Mammary epithelial cell (primary cell): ENCODE measurements at places on chromosomes 3 and 15. TPM values are rescaled to one million over a fixed set of nuclear protein-coding genes. Genes with fewer than 3 reads are reported as not detected.

DNA sequence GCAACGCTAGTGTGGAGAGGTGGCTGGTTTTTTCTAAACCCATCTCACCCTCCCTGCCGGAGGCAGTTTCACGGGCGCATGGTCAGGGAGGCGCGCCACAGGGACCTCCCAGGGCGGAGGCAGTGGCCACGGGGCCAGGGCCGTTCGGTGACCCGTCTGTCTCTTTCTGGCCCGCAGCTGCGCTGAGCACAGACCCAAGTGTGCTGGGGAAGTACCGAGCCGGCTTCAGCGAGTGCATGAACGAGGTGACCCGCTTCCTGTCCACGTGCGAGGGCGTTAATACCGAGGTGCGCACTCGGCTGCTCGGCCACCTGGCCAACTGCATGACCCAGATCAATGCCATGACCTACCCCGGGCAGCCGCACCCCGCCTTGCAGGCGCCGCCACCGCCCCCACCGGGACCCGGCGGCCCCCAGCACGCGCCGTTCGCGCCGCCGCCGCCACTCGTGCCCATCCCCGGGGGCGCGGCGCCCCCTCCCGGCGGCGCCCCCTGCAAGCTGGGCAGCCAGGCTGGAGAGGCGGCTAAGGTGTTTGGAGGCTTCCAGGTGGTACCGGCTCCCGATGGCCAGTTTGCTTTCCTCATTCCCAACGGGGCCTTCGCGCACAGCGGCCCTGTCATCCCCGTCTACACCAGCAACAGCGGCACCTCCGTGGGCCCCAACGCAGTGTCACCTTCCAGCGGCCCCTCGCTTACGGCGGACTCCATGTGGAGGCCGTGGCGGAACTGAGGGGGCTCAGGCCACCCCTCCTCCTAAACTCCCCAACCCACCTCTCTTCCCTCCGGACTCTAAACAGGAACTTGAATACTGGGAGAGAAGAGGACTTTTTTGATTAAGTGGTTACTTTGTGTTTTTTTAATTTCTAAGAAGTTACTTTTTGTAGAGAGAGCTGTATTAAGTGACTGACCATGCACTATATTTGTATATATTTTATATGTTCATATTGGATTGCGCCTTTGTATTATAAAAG, 1.8 kb downstream of the HES1 start:
- peak; percentile 64 for DNase-seq

DNA sequence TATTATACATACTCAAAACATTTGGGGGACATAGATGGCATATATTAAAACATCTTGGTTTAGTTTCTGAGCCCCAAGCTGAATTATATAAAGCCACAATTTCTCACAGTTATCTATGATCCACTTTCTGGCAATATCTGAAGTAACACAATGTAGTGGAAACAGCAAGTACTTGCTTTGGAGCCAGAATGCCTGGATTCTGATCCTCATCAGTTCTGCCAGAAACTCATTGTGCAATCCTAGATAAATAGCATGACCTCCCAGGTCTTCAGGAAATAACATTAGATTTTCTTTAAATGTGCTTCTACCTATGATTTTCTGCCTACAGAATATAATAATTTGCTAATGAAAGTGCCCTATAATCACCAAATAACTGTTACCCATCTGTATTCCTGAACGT, 544.9 kb downstream of the NAALADL2 start:
- no peak for DNase-seq

GRCh38 chr3:13685721-13686120, 136.8 kb downstream of the FBLN2 start:
- DNase-seq, result no peak

DNA sequence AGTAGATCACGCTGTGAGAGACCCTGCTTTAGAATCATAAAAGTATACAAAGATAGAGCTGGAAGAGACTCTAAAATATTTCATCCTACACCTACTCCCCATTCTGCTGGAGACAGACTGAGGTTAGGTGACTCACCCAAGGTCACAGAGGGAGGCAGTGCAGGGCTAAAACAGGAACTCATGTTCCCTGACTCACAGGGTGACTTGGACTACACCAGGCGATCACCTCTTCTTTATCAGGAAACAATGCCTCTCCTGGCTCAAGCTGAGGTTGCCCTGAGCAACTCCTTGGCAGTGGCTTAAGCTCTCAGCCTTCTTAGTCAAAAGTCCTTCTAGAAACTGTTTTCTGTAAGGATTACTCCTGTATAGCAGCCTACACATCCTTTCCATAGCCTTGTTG, 26.4 kb upstream of the TNFAIP8L3 start:
- peak; percentile 96 for DNase-seq

GRCh38 chr3:160929595-160929994, 173.6 kb downstream of the PPM1L start:
- DNase-seq, result no peak

DNA sequence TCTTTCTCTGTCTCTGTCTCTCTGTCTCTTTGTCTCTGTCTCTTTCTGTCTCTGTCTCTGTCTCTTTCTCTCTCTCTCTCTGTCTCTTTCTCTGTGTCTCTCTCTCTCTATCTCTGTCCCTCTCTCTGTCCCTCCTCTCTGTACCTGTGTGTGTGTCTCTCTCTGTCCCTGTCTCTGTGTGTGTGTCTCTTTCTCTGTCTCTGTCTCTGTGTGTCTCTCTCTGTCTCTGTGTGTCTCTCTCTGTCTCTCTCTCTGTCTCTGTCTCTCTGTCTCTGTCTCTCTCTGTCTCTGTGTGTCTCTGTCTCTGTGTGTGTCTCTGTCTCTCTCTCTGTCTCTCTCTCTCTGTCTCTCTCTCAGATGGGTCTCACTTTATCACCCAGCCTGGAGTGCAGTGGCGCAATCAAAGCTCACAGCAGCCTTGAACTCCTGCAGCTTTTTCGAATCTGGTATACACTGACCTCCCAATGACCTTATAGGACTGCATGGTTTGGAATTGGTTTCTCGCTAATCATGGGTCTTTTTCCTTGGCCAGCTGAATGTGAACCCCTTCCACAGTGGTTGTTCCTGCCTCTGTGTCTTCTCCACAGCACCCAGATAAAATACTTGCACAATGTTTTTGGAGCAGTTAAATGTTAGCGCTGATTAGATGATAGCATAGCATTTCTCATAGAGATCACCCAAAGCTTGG, 102.6 kb upstream of the KLHL25 start:
- no peak for DNase-seq

GRCh38 chr15:39598186-39598850, 17.4 kb downstream of the THBS1 start:
- DNase-seq, result peak; percentile 58

DNA sequence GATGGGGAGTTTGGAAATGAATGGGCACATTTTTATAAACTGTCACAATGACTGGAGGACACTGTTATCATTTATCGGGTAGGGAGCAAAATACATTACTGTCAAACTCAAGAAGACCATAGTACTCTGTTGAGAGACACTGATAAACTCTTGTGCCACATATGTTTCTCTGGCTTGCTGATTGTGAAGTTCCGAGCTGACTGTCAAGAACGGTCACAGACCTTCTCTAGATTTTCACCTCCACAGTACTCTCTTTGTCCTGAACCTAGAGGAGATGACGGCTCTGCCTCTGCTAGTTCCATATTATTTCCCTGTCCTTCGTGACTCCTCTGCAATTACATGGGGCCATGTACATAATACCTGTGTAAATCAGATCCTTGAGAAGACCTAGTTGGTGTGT, 451.9 kb downstream of the LPP start:
- DNase-seq, result no peak

DNA sequence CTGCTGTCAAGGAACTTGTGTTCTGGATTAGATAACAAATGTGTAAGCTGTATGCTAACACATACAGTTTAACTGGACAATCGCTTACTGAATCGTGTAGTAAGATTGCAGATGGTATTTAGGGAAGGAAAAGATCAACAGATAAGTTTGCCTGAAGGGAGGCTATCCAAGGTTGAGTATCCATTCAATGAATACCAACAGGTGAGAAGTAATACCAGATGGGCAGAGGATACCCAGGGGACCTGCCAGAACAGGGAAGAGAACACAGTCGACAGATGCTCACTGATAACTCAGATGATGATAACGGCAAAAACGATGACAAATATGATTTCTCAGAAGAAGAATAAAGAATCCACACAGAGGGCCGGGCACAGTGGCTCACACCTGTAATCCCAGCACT, 3.2 kb upstream of the UACA start:
- no peak for DNase-seq

GRCh38 chr3:106281221-106281620, 412.4 kb upstream of the CBLB start:
- no peak for DNase-seq

GRCh38 chr15:78396976-78397375, 41.0 kb upstream of the IREB2 start:
- no peak for DNase-seq

- DNase-seq, result peak; percentile 48
Observed at GRCh38 chr3:98914210-98915080, 12.9 kb upstream of the DCBLD2 start.

DNA sequence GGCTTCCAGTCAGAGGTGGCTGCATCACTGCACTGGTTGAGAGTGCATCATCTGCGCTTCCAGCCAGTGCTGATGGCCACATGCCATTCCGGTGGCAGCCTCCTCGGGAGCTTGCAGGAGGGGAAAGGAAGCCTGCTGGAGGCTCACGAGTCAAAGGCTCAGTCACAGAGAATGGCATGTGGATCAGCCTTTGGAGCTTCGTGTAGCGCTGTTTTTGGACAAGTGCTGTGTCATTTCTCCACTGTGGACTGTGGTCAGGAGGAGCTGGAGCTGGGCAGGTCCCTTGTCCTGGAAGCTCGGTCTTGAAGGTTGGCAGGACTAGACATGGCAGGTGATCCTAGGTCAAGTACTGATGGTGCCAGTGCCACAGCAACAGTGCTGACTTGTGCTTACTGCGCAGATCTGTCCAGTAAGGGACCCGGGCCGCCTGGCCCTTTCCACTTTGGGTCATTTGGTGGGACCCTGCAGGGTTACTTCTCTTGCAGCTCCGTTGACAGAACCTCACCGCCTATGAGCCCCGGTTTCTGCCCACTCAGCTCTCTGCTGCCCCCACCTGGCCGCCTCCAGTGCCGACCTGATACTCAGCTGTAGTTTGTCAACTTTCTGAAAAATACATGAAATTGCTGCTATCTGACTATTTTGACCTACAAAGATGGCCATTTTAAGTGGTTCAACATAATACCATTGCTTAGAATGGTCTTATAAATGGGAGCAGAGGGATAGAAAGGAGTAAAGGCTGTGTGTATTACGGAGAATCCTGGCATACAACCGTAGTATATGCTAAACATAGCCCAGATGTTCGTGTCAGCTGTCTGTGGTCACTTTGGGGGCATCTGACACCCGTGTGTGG, 27.6 kb upstream of the TRPM1 start:
- peak; percentile 29 for DNase-seq

GRCh38 chr15:40053831-40054604, 15.0 kb upstream of the SRP14 start:
- DNase-seq, result no peak

- DNase-seq, result no peak
Observed at GRCh38 chr15:59304034-59304795, 68.5 kb downstream of the MYO1E start.

DNA sequence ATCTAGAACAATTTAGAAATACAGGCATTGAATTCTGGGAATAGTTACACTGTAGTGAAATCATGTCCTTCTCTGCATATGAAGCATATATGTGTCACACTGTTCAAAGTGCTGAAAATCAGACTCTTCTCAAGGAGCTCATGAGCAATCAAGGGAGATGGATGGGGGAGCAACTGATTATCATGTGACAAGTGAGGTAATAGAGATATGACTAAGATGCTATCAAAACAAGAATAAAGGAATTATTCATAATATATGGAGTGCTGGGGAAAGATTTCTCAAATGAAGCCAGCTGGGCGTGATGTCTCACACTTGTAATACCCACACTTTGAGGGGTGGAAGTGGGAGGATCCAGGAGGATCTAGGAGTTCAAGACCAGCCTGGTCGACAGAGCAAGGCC, 74.9 kb upstream of the CHRNB4 start:
- DNase-seq, result peak; percentile 94

- DNase-seq, result no peak
Observed at GRCh38 chr3:10558736-10559135, 53.4 kb upstream of the ATP2B2 start.

- peak; percentile 58 for DNase-seq
Observed at GRCh38 chr3:30167541-30168011, 438.8 kb upstream of the TGFBR2 start.

DNA sequence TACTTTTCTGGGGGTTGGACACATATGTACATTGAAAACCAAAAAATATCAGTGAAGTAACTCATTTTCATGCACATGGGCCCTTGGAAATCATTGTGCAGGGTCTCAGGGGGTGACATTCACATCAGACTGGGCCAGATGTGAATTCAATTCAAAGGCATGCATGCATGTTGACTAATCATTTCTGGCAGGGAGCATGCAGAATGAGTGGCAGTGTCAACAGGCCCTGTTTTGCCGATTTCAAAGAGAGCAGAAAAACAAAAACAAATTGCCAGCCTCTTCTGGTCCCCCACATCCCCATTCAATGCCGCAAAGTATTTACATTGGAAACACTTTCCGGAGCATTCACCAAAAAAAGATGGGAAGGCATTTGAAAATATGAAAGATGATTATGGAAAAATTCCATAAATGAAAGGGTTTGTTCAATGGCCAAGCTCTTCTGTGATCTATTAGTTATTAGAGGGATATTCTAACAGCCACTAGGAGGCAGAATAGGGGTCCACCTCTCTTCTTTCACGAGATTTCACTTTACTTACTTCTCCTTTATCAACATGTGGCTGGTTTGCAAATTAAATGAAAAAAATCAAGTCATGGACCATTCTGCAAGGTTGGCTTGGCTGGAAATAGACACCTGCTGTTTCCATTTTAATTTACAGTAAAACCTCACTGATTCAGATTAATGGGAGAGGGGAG, 119.9 kb upstream of the FEZF2 start:
- DNase-seq, result no peak

The NPTN gene
- polyA plus RNA-seq, result 206 TPM

The NLGN1 gene
- not detected for polyA plus RNA-seq

The GPR62 gene
- not detected for polyA plus RNA-seq

The ETFA gene
- 141 TPM for polyA plus RNA-seq

The CCNDBP1 gene
- polyA plus RNA-seq, result 44.1 TPM
